ENCODE measurements at places on chromosomes 1 and 21. TPM values are rescaled to one million over a fixed set of nuclear protein-coding genes. Genes with fewer than 3 reads are reported as not detected.
A peak's percentile ranks its signal among the peaks of the same experiment; 100 is the strongest.

DMBX1 gene
- not detected for total RNA-seq

ATP5PF gene
- 242 TPM for total RNA-seq

CAP1 gene
- total RNA-seq, result 500 TPM

MYBPHL gene
- total RNA-seq, result not detected

F5 gene
- total RNA-seq, result 0.24 TPM

TMEM52 gene
- total RNA-seq, result 3.5 TPM

OR10K1 gene
- total RNA-seq, result not detected

SFPQ gene
- 129 TPM for total RNA-seq

NCDN gene
- 9.7 TPM for total RNA-seq

DNA sequence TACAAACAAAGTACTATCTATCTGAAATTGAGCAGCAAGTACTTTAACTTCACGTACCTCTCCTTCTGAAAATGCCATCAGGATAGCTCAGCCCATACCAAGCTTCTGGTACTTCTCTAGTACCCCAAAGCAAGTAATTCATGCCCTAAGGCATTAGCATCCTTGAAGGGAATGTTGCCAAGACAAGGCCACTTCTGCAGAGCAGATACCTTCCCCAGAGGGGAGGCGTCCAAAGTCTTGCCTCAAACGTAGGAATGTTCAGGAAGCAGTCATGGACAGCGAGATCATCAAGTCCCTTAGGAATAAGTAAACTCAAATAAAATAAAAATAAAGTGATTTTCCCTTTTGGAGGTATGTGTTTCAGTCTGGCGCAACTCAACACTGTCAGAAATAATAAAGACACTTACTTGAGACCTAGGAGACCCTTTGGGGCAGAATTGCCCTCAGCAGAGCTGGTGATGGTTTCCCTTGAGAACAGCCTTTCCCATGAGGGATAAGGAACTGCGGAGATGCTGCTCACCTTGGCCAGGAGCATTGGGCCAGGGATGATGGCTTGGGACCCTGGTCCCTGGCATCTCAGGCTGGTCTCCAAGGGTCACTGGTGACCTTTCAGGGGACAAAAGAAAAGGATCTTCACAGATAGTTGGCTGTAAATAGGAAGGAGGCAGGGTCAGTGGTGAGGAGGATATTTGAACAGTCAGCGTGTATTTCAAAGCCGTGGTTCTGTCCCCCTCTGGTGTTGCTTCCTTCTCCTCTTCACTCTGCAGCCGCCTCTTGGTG is 522.9 kb downstream of the KIF26B start:
- H3K27me3 ChIP-seq, result no peaks in the 10 kb centered on the region
- H3K36me3 ChIP-seq, result no peaks in the 10 kb centered on the region
- no peak overlapping the region for H3K4me3 ChIP-seq
- no peaks in the 10 kb centered on the region for H3K4me1 ChIP-seq

- H3K36me3 ChIP-seq, result no peaks in the 10 kb centered on the region
- H3K4me3 ChIP-seq, result no peak overlapping the region
- H3K4me1 ChIP-seq, result peaks cover 7% of the 10 kb centered on the region
- H3K27ac ChIP-seq, result no peak overlapping the region
Measured at GRCh38 chr1:205518661-205519540, 14.4 kb downstream of the CDK18 start.

GRCh38 chr1:220032911-220033310 is 13.4 kb downstream of the EPRS1 start:
- H3K27ac ChIP-seq, result no peak overlapping the region
- no peak overlapping the region for H3K4me3 ChIP-seq
- no peaks in the 10 kb centered on the region for H3K4me1 ChIP-seq
- peaks cover 14% of the 10 kb centered on the region for H3K36me3 ChIP-seq
- no peaks in the 10 kb centered on the region for H3K27me3 ChIP-seq
- no peak for DNase-seq

- H3K4me1 ChIP-seq, result peaks cover 3% of the 10 kb centered on the region
- no peak for DNase-seq
- peak overlapping the region; percentile 10 for H3K27ac ChIP-seq
- H3K36me3 ChIP-seq, result no peaks in the 10 kb centered on the region
- no peaks in the 10 kb centered on the region for H3K27me3 ChIP-seq
Measured at GRCh38 chr1:236808005-236808404, 12.9 kb downstream of the MTR start.

DNA sequence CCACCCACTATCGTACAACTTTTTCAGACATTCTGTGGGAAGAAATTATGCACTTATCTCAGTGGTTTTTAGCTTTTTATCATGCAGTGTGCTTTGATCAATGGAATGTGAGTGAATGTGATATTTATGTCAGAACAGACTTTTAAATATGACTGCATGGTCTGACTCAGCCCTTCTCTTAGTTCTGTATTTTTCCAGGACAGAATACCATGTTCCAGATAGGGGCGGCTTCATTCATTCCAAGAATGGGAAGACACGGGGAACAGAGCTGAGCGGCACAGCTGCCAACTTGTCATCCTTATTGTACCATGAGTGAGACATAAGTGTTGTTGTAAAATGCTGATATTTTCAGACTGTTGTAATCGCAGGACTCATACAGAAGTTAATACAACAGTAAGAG is 214.6 kb upstream of the NCAM2 start:
- no peak overlapping the region for H3K4me3 ChIP-seq
- H3K27me3 ChIP-seq, result no peaks in the 10 kb centered on the region
- H3K27ac ChIP-seq, result no peak overlapping the region
- H3K36me3 ChIP-seq, result no peaks in the 10 kb centered on the region

GRCh38 chr1:94562519-94563260 is 21.1 kb upstream of the F3 start:
- DNase-seq, result peak; percentile 71
- H3K27me3 ChIP-seq, result no peaks in the 10 kb centered on the region
- no peak overlapping the region for H3K4me3 ChIP-seq
- no peaks in the 10 kb centered on the region for H3K4me1 ChIP-seq
- H3K27ac ChIP-seq, result peak overlapping the region; percentile 70

DNA sequence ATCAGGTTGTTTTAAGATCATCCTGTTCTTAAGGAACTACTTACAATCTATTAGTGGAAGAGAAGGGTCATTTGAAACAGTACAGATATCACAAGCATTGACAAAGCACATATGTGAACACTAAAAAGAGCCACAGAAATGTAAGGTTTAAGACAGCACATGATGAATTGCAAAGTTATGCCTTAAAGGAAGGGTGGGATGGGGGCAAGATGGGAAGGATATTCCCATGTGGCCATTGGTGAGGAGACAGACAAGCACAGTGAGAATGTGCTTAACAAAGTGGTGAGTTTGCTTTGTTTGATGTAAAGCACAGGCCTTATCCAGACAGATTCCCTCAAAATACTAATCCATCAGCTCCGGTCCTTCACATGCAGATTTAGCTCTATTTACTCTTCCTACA is 151.6 kb upstream of the IVNS1ABP start:
- no peak for DNase-seq
- H3K36me3 ChIP-seq, result no peaks in the 10 kb centered on the region
- no peaks in the 10 kb centered on the region for H3K4me1 ChIP-seq
- H3K27ac ChIP-seq, result no peak overlapping the region
- no peak overlapping the region for H3K4me3 ChIP-seq

DNA sequence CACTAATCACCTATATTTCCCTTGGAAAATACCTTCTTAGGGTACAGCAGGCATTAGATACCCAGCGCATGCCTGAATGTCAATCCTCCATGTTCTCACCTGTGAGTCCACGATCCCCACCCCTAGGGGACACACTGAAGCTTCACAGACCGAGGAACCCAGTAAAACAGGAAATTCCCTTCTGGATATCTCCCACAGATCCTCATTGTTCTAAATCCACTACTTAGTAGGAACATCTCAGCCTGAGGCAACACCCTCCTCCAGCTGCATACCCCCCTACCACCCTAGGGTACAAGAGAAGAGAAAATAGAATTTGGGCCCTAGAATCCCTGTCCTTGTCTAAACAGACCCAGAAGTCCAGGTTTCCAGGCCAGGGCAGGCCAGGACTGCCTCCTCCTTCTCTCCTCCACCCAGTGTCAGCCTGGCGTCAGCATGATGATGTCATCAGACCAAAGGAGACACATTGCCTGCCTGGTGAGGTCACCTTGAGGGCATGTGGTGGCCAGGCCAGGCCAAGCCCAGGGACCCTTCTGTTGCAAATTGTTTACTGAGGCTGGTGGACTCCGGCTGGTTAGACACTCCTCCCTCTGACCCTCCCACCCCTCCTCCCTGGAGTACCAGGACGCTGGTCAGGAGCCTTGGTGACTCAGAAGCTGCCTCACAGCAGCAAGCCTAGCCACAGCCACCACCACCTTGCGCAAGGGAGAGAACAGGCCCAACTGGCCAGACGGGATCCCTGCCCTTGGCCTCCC is 6.2 kb downstream of the NECTIN4 start:
- peaks cover 3% of the 10 kb centered on the region for H3K4me1 ChIP-seq
- no peak overlapping the region for H3K4me3 ChIP-seq
- peak; percentile 90 for DNase-seq
- H3K36me3 ChIP-seq, result no peaks in the 10 kb centered on the region
- peak overlapping the region; percentile 40 for H3K27ac ChIP-seq

DNA sequence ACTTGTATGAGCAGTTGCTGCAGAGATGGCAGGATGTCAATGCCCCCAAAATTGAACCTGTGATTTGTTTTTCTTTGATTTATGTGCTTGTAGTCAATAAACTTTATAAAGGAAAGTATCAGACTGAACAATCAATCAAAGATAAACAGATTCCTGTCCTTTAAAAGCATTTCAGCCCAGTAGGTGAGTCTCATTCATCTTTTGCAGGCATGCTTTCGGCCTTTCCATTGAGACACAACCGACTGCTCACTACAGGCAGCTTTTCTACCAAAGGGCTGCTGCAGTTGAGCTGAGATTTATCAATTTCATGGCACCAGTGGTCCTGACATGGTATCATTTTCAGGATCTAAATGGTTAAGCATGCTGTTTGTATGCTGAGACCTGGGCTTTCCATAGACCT is 513.6 kb upstream of the PTBP2 start:
- no peaks in the 10 kb centered on the region for H3K4me1 ChIP-seq
- H3K4me3 ChIP-seq, result no peak overlapping the region
- no peaks in the 10 kb centered on the region for H3K36me3 ChIP-seq
- no peaks in the 10 kb centered on the region for H3K27me3 ChIP-seq
- no peak overlapping the region for H3K27ac ChIP-seq

DNA sequence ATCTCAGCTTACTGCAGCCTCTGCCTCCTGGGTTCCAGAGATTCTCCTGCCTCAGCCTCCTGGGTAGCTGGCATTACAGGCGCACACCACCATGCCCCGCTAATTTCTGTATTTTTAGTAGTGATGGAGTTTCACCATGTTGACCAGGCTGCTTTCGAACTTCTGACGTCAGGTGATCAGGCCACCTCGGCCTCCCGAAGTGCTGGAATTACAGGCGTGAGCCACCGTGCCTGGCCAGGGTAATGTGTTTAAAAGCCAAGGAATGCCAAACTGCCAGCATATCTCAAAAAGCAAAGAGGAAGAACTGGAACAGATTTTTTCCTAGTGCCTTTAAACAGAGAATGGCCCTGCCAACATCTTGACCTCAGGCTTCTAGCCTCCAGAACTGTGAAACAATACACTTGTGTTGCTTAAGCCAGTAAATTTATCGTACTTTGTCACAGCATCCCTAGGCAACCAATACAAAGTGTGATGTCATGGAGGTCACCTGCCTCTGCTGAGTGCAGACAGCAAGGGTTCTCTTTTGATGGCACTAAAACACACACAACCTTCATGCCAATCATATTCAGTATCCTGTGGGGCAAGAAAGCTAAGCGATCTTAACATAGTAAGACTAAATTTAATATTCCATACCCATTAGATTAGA is 858.3 kb upstream of the TMPRSS15 start:
- H3K36me3 ChIP-seq, result no peaks in the 10 kb centered on the region
- no peaks in the 10 kb centered on the region for H3K4me1 ChIP-seq
- H3K27ac ChIP-seq, result no peak overlapping the region
- no peak overlapping the region for H3K4me3 ChIP-seq
- no peak for DNase-seq
- H3K27me3 ChIP-seq, result no peaks in the 10 kb centered on the region

DNA sequence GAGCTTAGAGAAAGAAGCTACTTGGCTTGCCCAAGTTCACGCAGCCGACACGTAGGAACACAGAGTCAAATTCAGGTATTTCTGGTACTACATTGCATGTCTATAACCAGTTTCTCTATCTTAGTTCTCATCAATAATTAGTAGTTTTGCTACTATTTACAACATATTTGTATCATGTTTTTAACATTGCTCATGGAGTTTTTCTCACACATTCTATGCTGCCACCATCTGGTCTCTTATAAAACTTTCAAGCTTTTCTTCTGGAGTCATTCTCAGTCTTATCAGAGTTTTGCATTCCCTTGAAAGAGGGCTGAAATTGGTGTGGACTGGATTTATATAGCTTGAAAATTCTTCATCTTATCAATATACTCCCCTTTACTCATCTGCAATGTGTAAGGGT is 118.8 kb upstream of the PALMD start:
- H3K36me3 ChIP-seq, result no peaks in the 10 kb centered on the region
- H3K4me1 ChIP-seq, result no peaks in the 10 kb centered on the region
- no peak overlapping the region for H3K27ac ChIP-seq
- no peak for DNase-seq

DNA sequence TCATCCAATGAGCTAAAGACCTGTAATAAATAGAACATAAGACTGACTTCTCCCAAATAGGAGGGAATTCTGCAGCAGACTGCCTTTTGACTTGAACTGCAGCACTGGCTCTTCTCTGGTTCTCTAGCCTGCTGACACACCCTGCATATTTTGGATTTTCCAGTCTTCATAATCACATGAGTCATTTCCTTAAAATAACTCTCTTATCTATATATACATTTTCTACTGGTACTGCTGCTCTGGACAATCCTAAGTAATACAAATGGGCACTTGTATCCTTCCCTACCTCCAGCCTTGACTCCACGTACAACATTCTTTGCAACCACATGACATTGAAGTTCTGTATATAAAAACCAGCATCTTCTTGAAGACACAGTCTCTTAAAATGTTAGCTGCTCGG is 429.4 kb upstream of the TMPRSS15 start:
- H3K27me3 ChIP-seq, result no peaks in the 10 kb centered on the region
- no peaks in the 10 kb centered on the region for H3K36me3 ChIP-seq
- H3K27ac ChIP-seq, result no peak overlapping the region
- no peaks in the 10 kb centered on the region for H3K4me1 ChIP-seq

Data from colonic mucosa (tissue), 4 donors.